A549 treated with ZK216348 at 1 μM for 4 hours (cell line): ENCODE measurements at places on chromosomes 7 and 10. TPM values are rescaled to one million over a fixed set of nuclear protein-coding genes. Genes with fewer than 3 reads are reported as not detected.

ASIC3 gene
- total RNA-seq: 6.8 to 11.5 TPM (median 9.8 TPM) in 5 replicates

HERPUD2 gene
- 18.0 to 25.3 TPM (median 19.4 TPM) in 5 replicates for total RNA-seq

HOXA5 gene
- 3.2 to 7.3 TPM (median 5.8 TPM) in 5 replicates for total RNA-seq

LRRD1 gene
- not detected in 5 replicates for total RNA-seq

HTR7 gene
- 0.12 to 0.28 TPM (median 0.17 TPM) in 5 replicates for total RNA-seq

OLAH gene
- 0.28 to 0.48 TPM (median 0.45 TPM) in 3 of 5 replicates, not detected in the others for total RNA-seq

ADARB2 gene
- not detected in 5 replicates for total RNA-seq

PDLIM1 gene
- 169 to 189 TPM (median 185 TPM) in 5 replicates for total RNA-seq

KCNIP2 gene
- total RNA-seq: 0.55 to 1.3 TPM (median 0.98 TPM) in 5 replicates

OPN4 gene
- not detected in 5 replicates for total RNA-seq

SPDYE16 gene
- not detected in 5 replicates for total RNA-seq

ADAMTS14 gene
- total RNA-seq: 0.05 to 0.14 TPM (median 0.07 TPM) in 4 of 5 replicates, not detected in the other

LDB3 gene
- total RNA-seq: 0.04 to 0.12 TPM (median 0.08 TPM) in 4 of 5 replicates, not detected in the other

DYDC1 gene
- total RNA-seq: not detected in 5 replicates

SPDYE5 gene
- total RNA-seq: not detected in 5 replicates

MSS51 gene
- total RNA-seq: 0.40 to 0.65 TPM (median 0.62 TPM) in 5 replicates

RTKN2 gene
- 0.55 to 1.3 TPM (median 0.88 TPM) in 5 replicates for total RNA-seq

TEX47 gene
- not detected in 5 replicates for total RNA-seq

GPR85 gene
- not detected in 5 replicates for total RNA-seq

LIPM gene
- not detected in 5 replicates for total RNA-seq

SYCE1 gene
- total RNA-seq: not detected in 5 replicates

DPP6 gene
- not detected in 5 replicates for total RNA-seq

CYP17A1 gene
- not detected in 5 replicates for total RNA-seq

OPN1SW gene
- total RNA-seq: not detected in 5 replicates

CH25H gene
- total RNA-seq: 0.15 TPM in 1 of 5 replicates, not detected in the others

SFRP5 gene
- 1.5 to 2.4 TPM (median 1.9 TPM) in 5 replicates for total RNA-seq

ECHDC3 gene
- total RNA-seq: 6.6 to 10.4 TPM (median 8.5 TPM) in 5 replicates

PTF1A gene
- not detected in 5 replicates for total RNA-seq

ORAI2 gene
- 17.7 to 38.1 TPM (median 37.1 TPM) in 5 replicates for total RNA-seq

MSMB gene
- not detected in 5 replicates for total RNA-seq

GJD4 gene
- not detected in 5 replicates for total RNA-seq

C7orf33 gene
- not detected in 5 replicates for total RNA-seq

DHTKD1 gene
- 6.3 to 12.9 TPM (median 8.5 TPM) in 5 replicates for total RNA-seq

FRMPD2 gene
- total RNA-seq: 0.13 TPM in 1 of 5 replicates, not detected in the others

PVRIG gene
- not detected in 5 replicates for total RNA-seq

TYW1B gene
- total RNA-seq: 2.4 to 3.0 TPM (median 2.6 TPM) in 5 replicates

NEUROD6 gene
- total RNA-seq: not detected in 5 replicates

PLPP4 gene
- total RNA-seq: 0.25 TPM in 1 of 5 replicates, not detected in the others

DNAJC12 gene
- 49.3 to 85.7 TPM (median 60.1 TPM) in 5 replicates for total RNA-seq

TMEM130 gene
- 0.31 to 1.0 TPM (median 0.49 TPM) in 5 replicates for total RNA-seq

BUD23 gene
- total RNA-seq: 126 to 151 TPM (median 132 TPM) in 5 replicates

CPA2 gene
- 0.18 to 0.28 TPM in 2 of 5 replicates, not detected in the others for total RNA-seq
